ENCODE measurements at places on chromosomes 6 and 20.

DNA sequence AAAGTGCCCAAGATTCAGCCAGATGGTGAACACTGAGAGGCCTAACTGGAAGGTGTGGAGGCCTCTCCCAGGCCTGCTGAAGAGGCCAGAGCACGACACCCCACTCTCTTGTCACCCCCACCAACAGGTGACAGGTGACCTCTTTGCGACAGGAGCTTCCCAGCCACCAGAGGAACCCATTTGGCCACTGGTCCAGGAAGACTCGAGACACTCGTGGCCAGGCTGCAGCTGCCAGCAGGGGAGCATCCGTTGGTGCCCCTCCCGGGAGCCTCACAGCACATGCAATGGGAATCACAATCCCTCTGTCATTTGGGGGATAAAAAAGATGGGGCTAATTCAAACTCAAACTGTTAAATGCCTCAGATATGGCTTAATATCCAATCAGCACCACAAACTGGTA, 163.4 kb downstream of the INSM1 start:
- no peak for DNase-seq

GRCh38 chr6:146857980-146858347, 259.2 kb downstream of the ADGB start:
- DNase-seq = no peak

DNA sequence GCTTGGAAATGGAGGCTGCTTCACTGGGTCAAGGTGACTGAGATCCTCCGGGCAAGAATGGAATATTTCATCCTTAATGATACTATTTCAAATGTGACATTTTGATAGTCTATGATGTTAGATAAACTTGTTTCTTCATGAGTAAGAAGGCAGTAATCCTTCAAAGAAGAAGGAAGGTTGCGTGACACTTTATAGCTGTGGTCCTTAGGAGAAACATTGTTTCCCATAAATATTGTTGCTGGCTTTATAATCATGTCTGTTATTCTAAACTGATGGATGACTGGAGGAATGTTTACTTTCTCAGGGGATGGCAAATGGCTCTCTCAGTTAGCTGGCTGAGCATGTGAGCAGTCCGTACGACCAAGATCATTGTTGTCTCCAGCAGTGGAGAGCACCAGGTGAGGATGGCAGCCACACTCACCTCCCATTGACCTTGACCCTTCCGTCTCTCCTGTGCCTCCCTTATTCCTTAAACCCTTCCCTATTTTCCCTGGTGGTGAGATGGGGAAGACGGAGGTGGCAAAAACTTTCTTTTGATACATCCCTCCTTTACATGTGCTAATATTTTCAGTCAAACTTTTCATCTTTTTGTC, 171.2 kb upstream of the OLIG3 start:
- no peak for DNase-seq

- DNase-seq = no peak
These were observed 36.0 kb upstream of the SLC35D3 start for GRCh38 chr6:136886091-136886490.

- peak; percentile 38 for DNase-seq
These were observed 268.2 kb downstream of the SYNE1 start for GRCh38 chr6:152368751-152369624.

- no peak for DNase-seq
These were observed 2.8 kb upstream of the CSTL1 start for GRCh38 chr20:23436681-23437080.

GRCh38 chr20:64064145-64064698, 1.2 kb downstream of the TCEA2 start:
- no peak for DNase-seq

- no peak for DNase-seq
These were observed 44.9 kb downstream of the VEGFA start for GRCh38 chr6:43814865-43815264.

DNA sequence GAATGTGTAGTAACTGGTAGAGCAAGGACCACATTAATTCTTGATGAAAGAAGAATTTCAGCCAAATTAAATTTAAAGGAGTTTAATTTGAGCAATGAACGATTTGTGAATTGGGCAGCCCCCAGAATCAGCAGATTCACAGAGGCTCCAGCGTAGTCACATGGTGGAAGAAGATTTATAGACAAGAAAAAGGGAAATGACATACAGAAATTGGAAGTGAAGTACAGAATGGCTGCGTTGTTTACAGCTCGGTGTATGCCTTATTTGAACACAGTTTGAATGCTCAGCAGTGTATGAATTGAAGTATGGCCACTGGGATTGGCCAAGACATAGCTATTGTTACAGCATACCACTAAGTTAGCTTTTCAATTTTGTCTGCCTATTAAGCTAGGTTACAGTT, 173.6 kb upstream of the ARG1 start:
- no peak for DNase-seq

- DNase-seq = no peak
These were observed 70.8 kb upstream of the IPCEF1 start for GRCh38 chr6:154427446-154427845.

DNA sequence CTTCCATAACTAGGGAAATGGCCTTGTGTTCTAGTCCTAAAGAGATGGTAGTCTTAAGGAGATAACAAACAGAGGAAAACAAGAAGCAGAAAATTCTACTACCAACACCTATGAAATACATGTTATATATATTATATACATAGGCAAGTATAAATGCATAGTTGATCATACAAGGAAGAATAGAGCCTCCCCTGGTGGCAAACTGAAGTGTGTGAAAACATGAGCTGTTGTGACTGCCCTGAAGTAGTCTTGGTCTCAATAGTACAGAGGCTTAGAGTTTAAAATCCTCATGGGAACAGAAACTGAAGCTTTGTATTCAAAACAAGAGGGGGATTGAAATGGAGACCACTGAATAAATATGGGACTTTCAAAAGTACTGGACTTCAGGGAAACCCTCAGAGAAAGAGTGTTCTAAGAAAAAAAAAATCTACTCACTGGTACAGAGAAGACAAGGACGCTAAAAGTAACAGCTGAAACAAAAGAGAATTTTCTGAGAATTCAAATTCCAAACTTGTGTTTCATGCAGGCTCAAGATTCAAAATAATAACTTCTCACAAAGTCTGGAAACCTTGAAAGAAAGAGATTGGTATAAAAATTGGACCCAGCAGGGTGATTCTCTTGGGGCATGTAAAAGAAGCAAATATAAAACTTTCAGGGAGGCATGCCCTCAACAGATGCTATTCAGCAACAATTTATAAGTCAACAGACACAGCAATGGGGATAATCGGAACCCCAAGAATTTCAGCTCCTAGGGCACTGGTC, 59.7 kb upstream of the SAMD3 start:
- no peak for DNase-seq

DNA sequence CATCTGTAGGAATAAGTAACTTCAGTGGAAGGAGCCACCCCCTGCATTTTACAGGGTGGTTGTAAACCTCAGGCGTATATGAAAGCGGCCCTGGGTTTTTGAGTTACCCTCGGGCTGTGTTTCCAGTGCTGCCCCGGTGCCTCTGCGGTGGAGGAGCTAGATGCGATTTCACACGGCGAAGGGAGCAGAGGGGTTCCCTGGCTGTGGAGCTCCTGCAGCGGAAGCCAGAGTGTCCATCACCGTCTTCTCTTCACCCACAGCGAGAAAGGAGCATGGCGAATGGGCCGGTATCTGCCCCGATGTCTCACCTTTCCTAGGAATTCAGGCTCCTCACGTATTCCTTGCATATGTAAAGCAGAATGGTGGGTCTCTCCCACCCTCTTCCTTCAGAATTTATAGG, 253.6 kb downstream of the THBS2 start:
- DNase-seq = no peak
